T47D (cell line): ENCODE measurements at places on chromosomes 7 and 10.

GRCh38 chr10:133274751-133275683 lies 1.7 kb downstream of the ADAM8 start:
- DNase-seq = no peak

GRCh38 chr10:66931340-66931948 lies 5.6 kb downstream of the LRRTM3 start:
- DNase-seq = peak; percentile 81

- peak; percentile 33 for DNase-seq
Observed at GRCh38 chr7:49483142-49483541, 290.3 kb upstream of the VWC2 start.

GRCh38 chr7:147207988-147208387 lies 1091.4 kb downstream of the CNTNAP2 start:
- DNase-seq = no peak

- no peak for DNase-seq
Observed at GRCh38 chr7:151869455-151869854, 7.5 kb downstream of the PRKAG2 start.

DNA sequence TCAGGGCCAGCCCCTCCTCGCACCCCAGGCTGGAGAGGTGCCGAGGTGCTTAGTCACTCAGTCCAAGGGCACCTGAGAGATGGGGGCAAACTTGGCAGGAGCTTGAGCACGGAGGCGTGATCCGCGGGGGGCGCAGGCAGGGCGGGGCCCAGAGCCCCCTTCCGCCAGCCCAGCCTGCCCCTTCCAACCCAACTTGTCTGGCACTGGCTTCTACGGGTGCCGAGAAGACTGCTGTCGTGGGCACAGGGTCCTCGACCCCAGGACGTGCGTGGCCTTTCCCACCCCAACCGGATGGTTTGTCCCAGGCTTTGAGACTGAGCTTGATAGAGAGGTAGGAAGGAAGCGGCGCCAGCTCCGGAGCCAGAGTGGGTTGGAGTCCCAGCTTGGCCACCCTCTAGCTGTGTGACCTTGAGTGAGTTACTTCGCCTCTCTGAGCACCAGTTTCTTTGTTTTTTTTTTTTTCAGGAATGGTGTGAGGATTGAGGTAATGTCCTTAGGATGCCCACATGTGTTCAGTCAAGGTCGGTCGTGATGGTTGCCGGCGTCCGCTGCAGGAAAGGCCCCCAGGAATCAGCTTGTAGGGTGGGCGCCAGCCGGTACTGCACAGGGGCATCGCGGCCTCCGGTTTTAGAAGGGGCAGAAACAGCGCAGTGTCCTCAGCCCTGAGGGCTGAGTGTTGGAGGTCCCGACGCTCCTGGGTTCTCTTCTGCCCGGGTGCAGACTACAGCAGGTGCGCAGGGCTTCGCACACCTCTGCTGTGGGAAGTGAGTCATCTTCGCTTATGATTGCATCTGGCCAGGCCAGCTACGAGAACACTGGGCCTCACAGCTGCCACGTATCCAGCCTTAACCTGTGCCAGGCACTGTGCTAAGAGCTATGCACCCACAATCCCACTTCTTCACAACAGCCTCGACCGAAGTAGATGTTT lies 28.6 kb upstream of the VAX1 start:
- no peak for DNase-seq

DNA sequence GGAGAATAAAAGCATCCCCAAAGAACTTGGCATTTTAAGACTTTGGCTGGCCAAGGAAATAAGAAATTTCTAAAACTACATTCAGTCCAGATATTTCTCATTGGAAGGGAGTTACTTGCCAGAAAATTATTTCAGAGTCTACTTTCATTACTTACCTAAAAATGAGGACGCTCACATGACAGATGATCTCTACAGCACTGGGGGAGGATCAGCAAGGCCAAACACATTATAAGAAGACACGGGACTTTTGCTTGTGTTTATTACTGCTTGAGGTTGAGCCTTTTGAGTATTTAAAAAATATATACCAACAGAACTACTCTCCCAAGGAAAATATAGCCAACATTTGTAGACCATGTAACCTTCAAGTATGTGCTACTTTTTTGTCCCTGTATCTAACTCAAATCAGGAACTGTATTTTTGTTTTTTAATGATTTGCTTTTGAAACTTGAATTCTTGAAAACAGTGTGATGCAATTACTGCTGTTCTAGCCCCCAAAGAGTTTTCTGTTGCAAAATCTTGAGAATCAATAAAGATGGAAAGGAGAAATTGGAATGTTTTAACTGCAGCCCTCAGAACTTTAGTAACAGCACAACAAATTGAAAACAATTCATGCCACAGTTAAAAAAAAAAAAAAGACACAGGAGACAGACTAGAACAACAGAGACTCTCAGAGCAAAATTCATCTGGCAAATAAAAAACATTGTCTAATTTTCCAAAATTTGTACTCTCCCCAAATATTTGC lies 128.1 kb downstream of the ZNF438 start:
- no peak for DNase-seq

- no peak for DNase-seq
Observed at GRCh38 chr10:23891301-23891700, 317.6 kb upstream of the KIAA1217 start.

- no peak for DNase-seq
Observed at GRCh38 chr7:82624337-82624736, 180.8 kb upstream of the CACNA2D1 start.

DNA sequence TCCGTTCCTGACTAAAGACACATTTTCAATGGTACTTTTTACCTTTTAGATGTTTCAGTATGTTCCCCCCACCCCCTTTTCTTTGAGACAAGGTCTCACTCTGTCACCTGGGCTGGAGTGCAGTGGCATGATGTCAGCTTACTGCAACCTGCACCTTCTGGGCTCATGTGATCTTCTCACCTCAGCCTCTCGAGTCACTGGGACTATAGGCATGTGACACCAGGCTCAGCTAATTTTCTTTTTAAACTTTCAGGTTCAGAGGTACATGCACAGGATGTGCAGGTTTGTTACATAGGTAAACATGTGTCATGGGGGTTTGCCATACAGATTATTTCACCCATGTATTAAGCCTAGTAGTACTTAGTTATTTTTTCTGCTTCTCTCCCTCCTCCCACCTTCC lies 99.3 kb upstream of the RPA3 start:
- DNase-seq = no peak

GRCh38 chr10:3803295-3803926 lies 18.4 kb upstream of the KLF6 start:
- no peak for DNase-seq

- DNase-seq = no peak
Observed at GRCh38 chr7:3280445-3280844, 20.6 kb upstream of the SDK1 start.
